NCI-H146 (cell line): ENCODE measurements at places on chromosomes 3 and 15.
A peak's percentile ranks its signal among the peaks of the same experiment; 100 is the strongest.

DNA sequence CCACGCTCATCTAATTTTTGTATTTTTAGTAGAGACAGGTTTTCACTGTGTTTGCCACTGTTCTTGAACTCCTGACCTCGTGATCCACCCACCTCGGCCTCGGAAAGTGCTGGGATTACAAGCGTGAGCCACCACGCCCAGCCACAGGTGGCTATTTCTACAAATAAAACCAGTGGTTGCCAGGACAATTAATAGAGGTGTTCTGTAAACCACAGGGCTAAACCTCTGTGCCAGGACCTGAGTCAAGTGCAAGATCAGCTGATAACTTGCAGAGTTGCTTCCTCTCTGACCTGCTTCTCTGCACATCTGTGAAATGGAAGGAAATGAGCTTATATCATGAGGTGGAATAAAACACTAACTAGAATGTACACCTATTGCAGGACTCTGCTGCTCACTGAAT is 72.8 kb downstream of the CD200R1L start:
- no peak for DNase-seq

- no peak for DNase-seq
These were observed 81.2 kb downstream of the NEK11 start for GRCh38 chr3:131107637-131108433.

- no peak for DNase-seq
These were observed 935.2 kb downstream of the TBL1XR1 start for GRCh38 chr3:176262071-176262470.

GRCh38 chr3:53680028-53680427 is 166.2 kb downstream of the CHDH start:
- DNase-seq, result peak; percentile 24

DNA sequence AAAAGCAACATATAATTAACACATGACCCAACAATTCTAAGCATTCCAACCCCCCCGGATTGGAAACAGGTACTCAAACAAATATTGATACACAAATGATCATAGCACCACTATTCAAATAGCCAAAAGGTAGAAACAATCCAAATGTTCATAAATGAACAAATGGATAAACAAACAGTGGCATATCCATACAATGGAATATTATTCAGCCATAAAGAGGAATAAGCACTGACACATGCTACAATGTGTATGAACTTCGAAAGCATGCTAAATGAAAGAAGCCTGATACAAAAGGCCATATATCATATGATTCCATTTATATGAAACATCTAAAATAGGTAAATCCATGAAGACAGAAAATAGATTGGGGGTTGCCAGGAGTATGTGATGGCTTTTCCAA is 62.8 kb downstream of the XRN1 start:
- no peak for DNase-seq
